Putamen (tissue), 1 donor: ENCODE measurements at places on chromosomes 7 and 10.
A peak's percentile ranks its signal among the peaks of the same experiment; 100 is the strongest.

DNA sequence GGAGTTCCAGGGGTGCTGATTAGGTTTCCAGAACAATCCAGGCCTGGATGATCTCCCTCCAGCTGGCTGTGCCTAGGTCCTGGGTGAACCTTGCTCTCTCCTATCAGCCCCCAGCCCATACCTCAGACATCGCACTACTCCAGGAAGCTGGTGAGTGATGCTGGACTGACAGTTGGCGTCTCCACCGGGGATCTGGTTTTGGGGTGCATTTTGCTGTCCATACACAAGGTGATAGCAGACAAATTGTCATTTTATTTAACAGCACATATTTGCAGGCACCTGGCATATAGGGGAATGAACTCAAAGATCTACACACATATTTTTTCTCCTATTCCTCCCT, 601.2 kb downstream of the LRMDA start:
- no peak for DNase-seq

DNA sequence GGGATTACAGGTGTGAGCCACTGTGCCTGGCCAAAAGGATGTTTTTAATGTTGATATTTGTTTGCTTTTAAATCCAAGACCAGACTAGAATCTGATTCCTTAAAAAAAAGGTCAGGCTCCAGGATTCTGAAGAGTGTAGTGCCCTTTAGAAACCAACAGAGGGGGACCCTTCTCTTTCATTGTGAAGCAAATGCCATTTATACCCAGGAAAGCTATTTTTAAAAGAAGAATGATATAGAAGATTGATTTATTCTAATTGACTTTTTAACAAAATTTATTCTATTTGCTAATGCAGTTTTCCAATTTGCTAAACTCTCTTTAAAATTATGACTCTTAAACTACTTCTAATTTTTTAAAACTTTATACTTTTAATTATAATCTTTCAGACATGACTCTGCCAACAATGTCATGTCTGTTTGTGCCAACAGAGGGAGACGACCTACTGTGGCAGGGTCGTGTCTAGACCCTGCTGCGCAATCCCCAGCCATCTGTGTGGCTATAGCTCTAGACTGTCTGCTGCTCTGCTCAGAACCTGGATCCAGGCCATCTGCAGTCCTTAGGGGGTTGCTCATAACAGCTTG, 201.0 kb upstream of the IMMP2L start:
- DNase-seq, result no peak

DNA sequence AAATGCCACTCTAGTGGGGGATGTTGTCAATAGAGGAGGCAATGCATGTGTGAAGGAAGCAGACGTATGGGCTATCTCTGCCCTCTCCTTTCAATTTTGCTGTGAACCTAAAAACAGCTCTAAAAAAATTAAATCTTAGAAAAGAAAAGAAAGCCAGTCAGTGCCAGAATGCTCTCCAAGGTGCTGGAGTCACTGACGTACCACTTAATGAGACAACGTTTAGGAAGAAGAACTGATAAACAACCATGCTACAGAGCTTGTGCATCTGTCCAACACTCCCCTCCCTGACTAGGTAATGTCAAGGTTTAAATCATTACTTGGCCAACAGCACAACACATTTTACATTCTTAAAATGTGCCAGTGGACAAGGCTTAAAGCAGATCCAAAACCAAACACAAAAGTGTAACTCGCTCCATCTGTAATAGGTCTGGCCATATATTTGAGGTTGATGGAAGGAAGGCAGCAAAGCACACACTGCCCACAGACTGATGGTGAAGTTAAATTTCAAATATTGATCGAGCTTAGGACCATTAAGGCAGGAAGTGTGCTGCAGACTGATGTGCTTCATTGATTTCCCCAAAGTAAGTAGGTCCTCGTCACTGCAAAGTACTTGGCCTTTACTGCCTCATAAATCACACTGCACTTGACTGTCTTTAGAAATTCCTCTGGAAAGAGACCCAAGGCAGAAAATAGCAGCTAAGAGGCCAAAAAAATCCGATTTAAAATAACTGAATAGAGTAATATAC, 15.5 kb downstream of the ARMH3 start:
- no peak for DNase-seq

- peak; percentile 19 for DNase-seq
Measured at GRCh38 chr7:16918288-16918895, 36.6 kb upstream of the AGR3 start.

GRCh38 chr7:108099713-108100112, 30.4 kb downstream of the LAMB4 start:
- DNase-seq, result no peak

- no peak for DNase-seq
Measured at GRCh38 chr10:116316503-116316902, 7.7 kb upstream of the CCDC172 start.

- no peak for DNase-seq
Measured at GRCh38 chr10:49010865-49011264, 71.2 kb upstream of the LRRC18 start.

DNA sequence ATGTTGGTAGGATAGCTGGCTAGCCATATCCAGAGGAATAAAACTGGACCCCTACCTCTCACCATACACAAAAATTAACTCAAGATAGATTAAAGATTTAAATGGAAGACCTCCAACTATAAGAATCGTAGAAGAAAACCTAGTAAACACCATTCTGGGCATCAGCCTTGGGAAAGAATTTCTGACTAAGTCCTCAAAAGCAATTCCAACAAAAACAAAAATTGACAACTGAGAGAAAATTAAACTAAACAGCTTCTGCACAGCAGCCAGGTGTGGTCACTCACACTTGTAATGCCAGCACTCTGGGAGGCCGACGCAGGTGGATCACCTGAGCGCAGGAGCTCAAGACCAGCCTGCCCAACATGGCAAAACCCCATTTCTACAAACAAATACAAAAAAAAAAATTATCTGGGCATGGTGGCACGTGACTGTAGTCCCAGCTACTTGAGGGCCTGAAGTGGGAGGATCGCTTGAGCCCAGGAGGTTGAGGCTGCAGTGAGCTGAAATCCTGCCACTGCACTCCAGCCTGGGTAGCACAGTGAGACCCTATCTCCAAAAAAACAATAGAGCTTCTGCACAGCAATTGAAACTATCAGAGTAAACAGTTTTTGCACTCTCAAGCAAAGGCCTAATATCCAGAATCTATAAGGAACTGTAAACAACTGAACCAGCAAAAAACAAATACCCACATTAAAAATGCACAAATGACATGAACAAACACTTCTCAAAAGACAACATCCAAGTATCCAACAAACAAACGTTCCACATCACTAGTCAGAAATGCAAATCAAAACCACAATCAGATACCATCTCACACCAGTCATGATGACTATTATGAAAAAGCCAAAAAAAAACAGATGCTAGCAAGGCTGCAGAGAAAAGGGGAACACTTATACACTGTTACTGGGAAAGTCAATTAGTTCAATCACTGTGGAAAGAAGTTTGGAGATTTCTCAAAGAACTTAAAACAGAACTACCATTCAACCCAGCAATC, 4.8 kb downstream of the CRPPA start:
- DNase-seq, result no peak

GRCh38 chr7:139562491-139562890, 39.0 kb downstream of the CLEC2L start:
- DNase-seq, result no peak

DNA sequence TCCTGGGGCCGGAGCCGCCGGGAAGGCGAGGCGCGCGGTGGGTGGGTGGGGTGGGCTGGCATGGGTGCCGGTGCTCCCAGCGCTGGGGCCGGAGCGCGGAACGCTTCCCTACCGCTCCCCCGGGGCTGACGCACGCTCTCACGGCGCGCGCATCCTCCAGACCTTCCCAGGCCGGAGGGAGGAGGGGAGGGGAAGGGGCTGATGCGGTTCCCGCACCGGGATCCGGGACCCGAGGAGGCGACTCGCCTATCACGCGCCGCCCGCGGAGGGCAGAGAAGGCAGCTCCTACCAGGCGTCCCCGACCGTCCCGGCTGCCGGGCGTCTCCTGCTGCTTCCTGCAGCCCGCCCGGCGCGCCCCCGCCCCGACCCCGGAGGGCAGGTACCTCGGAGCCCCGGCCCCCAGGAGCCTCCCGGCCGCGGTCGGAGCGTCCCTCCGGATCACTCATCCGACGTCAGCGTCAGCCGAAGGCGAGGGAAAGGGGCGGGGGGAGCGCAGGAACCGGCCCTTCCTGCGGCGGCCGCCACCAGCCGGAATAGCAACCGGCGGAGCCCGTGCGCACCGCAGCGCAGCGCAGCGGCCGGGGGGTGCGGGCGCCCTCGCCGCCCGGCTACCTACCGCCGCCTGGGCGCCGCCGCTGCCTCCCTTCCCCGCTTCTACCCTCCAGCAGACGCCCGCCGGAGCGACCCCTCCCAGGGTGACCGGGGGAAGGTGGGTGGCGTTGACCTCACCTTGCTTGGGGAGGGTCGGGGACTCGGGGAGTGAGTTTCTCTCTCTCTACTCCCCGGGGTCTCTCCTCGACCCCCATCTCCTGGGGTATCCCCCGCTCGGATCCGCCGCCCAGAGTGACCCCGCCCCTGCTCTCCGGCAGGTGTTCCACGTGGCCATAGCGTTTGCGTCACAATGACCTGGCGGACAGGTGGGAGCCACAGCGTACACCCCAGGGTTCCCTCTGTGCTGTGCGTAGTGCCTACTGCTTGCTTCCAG, at the start of gene ICA1:
ICA1 (minus strand) TSS at position 457 of the 985 bp plus-strand sequence. CDS start 26,241 bp downstream, outside the sequence.
- DNase-seq, result peak; percentile 33

- DNase-seq, result no peak
Measured at GRCh38 chr10:64468219-64468618, 947.0 kb downstream of the REEP3 start.

DNA sequence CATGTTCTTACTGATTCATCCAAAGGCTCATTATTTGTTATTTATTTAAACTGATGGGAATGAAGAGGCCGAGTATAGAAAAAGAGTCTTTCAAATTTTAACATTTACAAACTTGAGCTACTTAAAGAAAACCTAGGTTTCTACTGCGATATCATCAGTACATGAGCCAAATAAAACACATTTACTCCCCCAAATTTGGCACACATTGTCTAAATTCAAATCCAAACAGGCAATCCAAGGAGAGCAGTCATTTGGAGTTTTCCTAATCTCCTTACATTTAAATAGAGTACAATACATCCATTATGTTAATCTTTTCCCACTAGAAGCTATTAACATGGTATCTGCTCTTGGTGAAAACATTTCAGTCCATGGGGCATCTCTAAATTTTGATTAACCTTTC, 2.2 kb downstream of the NMT2 start:
- no peak for DNase-seq

DNA sequence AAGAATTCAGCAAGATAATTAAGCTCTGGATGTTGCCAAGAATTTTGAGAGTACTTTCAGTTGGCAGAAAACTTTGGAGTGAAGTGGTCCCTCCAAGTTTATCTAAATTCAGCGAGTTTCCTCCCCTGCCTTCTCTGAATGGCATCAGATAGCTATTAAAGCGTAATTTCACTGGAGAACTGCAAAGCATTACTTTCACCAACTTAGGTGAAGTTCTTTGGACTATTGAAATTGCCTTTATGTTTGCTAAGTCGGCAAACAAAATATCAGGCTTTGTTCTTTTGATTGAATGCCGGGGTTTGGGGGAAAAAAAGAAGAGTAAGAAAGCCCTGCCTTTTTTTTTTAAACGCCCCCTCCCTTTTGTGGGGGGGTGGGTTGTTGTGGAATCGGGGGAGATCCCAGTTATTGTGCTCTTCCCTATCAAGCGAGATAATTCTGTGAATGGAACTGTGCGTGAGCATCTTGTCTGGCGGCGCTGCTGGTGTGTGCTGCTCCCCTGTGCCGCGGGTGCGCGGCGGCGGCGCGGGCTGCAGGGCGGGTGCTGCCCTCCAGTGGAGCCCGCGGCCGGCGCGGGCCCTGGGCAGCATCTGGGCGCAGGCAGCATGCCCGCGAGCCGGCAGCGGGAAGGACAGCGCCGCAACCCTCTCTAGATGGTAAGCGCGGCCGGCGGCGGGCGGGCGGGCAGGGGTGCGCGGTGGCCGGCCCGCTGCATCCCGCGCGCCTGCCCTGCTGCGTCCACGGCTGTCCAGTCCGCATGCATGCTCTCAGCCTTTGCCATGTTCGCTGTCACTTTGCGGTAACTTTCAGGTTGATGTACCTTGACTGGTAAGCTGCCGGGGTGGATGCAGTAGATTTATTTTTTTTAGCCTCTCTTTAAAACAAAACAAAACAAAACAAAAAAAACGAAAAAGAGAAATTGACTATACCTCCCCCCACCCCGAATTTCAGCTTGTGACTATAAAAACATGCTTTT, 176.5 kb downstream of the TCF7L2 start:
- DNase-seq, result peak; percentile 79

- no peak for DNase-seq
Measured at GRCh38 chr10:28343987-28344895, 41.4 kb upstream of the MPP7 start.

DNA sequence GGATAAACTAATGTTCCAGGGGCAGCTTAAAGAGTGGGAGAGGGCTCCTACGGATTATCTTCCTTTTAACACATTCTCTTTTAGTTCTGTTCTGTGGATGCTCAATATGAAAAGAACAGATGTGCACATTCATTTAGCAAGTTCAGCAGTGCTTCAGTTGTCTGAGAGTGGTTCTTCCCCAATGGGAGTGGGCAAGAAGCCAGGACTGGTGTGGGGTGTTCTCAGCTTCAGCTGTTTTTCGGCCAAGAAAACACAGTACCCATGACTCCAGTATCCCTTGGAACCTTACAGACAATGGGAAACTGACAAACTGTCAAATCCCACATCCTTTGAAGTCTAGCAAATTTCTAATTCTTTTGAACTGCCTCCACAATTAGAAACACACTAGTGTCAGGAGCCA, 71.5 kb upstream of the LRRC17 start:
- peak; percentile 7 for DNase-seq

GRCh38 chr10:119355930-119356329, 148.6 kb downstream of the GRK5 start:
- DNase-seq, result no peak

- DNase-seq, result no peak
Measured at GRCh38 chr10:21055339-21056135, 158.4 kb upstream of the NEBL start.

DNA sequence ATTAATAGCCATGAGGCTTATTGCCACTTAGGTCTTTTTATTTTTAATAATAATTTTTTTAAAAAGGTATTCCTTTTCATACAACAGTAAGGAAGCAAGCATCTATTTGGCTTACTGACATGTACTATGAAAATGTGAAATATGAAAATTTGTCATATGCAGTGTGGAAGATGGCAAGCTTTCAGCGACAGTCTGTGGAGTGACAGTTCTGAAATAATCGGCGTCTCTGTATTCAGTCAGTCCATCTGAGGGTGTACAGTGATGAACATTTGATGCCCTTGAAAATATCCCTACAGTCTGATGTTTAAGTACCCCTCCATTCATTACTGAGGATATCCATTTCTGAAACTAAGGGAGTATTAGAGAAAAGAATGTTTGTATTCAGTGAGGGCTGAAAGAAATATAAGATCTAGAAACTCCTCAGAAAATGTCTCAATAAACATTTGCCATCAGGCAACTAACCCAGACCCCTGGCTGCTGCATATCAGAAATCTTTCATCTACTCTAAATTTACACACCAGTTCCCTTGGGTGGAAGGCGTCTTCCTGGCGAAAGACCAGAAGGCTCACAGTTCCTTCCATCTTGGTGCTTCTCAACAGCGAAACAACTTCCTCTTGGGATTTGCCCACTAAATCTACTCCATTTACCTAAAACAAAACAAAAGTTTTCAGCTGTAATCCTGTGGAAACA, 440.6 kb downstream of the PARD3 start:
- no peak for DNase-seq

- DNase-seq, result no peak
Measured at GRCh38 chr10:122864194-122864592, 15.2 kb downstream of the FAM24B start.
